Epithelial cell of proximal tubule (primary cell): ENCODE measurements at places on chromosomes 3 and 15. TPM values are rescaled to one million over a fixed set of nuclear protein-coding genes. Genes with fewer than 3 reads are reported as not detected.

GRCh38 chr15:67592245-67592644 is 49.7 kb downstream of the MAP2K5 start:
- no peak for DNase-seq

DNA sequence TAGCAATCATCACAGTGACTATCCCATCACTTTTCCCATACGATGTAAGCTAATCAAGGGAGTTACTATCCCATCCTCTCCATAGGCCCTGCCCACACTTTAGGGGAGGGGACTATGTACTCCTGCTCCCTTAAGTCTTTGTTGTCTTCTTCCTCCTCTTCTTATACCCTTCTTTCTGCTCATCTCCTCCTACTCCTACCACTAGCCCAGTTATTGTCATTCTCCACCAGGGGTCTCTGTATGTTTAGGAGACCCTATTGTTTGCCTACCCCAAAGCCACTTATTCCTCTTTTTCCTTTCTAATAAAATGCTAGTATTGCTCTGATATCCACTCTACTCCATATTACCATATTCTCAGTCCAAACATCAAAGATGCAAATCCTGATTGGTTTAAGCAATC is 27.8 kb downstream of the STAC start:
- DNase-seq = no peak

DNA sequence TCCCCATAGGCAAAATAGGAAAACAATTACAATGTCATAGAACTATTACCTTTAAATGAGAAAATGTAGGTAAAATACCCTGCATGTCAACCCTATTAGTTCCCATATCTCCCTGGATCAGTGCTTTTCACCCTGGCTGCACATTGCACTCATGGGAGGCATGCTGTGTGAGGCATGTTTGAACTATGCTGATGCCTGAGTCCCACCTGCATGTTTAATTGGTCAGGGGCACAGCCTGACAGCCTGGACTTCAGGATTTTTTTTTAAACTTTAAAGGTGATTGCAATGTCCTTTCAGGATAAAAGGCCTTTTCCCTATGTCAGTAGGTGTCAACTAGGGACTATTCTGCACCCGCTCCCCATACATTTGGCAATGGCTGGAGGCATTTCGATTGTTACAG is 136.0 kb upstream of the NR2E3 start:
- no peak for DNase-seq

- DNase-seq = no peak
Observed at GRCh38 chr3:141346418-141346817, 21.9 kb upstream of the ZBTB38 start.

DNA sequence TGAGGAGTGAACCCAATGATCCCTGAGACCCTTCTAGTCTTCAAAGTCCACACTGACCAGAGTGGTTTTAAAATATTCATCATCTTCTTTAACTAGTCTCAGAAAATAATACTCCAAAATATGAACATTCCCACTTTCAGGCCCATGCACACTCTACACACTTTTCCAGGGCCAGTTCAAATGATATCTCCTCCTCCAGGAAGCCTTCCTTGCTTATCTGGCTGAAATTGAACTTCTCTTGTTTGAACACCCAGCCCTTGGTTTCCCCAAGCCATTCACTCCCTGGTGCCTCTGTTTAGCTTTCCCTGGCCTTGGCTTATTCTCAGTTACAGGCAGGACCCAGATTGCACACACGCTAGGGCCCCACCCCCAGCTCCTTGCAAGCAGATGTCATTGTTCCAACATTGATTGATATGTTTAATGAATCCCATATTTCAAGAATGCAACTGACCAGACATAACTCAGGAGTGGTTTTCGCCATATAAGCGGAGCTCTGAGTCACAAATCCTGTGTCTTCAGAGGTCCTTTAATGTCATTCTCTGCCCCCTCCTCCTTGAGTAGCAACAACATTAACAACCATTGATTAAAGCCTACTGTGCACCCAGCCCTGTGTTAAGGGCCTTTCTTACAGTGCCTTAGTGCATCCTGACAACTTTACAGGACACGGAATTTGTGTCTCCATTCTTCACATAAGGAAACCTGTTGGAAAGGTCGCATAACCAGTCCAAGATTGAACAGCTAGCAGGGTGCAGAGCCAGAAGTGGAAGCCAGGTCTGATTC is 2.1 kb downstream of the ITGA11 start:
- no peak for DNase-seq

DNA sequence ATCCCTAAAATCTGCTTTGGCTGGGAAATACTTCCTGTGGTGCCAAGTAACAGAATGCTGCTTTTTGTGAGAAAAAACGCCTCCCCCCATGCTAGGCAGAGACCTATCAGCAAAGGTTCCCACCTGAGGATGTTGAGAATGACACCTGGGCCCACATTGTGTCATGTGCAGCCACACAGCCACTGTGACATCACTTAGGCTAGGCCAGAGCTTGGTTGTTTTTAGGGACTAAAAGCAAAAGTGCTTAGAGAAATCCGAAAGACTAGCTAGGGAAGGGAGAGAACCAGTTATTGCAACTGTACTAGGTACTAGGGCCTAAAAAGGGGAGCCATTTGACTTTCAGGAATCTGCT is 6.2 kb downstream of the ZDHHC3 start:
- no peak for DNase-seq

The CTXN2 gene
- not detected in 2 replicates for total RNA-seq

The TEX55 gene
- total RNA-seq = 0.06 TPM in 1 of 2 replicates, not detected in the other

The FOXB1 gene
- total RNA-seq = not detected in 2 replicates

The RYR3 gene
- 0.75 TPM in 1 of 2 replicates, not detected in the other for total RNA-seq

The CRYBG3 gene
- 5.6 and 7.5 TPM in 2 replicates for total RNA-seq

The GABRR3 gene
- not detected in 2 replicates for total RNA-seq
